Vagina (tissue), 2 donors: ENCODE measurements at places on chromosomes 7 and 10.

GRCh38 chr7:27073076-27073475 lies 22.7 kb downstream of the HOXA1 start:
- no peaks in the 10 kb centered on the region for H3K36me3 ChIP-seq
- no peak overlapping the region for H3K4me3 ChIP-seq
- DNase-seq: no peak

DNA sequence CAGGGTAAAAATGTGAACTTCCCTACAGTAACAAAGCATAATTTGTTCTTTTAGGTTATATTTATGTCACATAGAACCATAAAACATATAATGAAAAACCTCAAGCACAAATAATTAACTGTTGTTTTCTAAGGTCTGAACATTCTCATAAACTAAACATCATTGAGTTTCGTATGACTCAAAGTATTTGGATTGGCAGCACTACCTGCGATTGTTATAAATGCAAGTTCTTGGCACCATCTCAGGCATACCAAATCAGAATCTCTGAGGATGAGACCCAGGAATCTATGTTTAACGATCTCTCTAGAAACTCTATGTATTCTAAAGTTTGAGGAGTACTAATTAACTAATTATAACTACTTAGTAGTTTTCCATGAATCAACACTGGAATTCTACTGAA lies 22.5 kb downstream of the ORC5 start:
- DNase-seq: no peak
- H3K4me3 ChIP-seq: no peak overlapping the region
- no peaks in the 10 kb centered on the region for H3K36me3 ChIP-seq
- no peak overlapping the region for H3K27ac ChIP-seq
- H3K4me1 ChIP-seq: no peaks in the 10 kb centered on the region
- no peaks in the 10 kb centered on the region for H3K27me3 ChIP-seq

DNA sequence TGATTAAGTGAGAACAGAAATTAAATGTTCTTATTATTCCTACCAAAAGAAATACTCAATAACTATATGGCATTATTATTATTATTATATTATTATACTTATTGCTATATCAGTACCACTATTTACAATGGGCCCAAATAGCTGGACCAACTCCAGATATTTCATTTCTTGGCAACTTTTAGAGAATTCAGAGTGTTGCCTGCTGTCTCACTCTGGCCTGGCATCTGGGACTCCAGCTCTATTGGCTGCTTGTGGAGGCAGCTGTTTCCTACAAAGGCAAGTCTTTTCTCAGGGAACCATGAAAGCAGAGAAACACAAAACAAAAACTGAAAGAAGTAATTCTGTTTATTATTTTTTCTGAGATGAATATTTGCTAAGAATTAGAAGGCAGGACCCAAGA lies 105.1 kb upstream of the SORCS1 start:
- no peak for DNase-seq
- no peaks in the 10 kb centered on the region for H3K27me3 ChIP-seq
- H3K36me3 ChIP-seq: no peaks in the 10 kb centered on the region
- no peak overlapping the region for H3K4me3 ChIP-seq
- no peaks in the 10 kb centered on the region for H3K4me1 ChIP-seq

GRCh38 chr7:101436221-101436735 lies 73.6 kb downstream of the COL26A1 start:
- DNase-seq: no peak
- no peaks in the 10 kb centered on the region for H3K4me1 ChIP-seq
- no peak overlapping the region for H3K4me3 ChIP-seq
- no peaks in the 10 kb centered on the region for H3K27me3 ChIP-seq
- no peaks in the 10 kb centered on the region for H3K36me3 ChIP-seq
- no peak overlapping the region for H3K27ac ChIP-seq

DNA sequence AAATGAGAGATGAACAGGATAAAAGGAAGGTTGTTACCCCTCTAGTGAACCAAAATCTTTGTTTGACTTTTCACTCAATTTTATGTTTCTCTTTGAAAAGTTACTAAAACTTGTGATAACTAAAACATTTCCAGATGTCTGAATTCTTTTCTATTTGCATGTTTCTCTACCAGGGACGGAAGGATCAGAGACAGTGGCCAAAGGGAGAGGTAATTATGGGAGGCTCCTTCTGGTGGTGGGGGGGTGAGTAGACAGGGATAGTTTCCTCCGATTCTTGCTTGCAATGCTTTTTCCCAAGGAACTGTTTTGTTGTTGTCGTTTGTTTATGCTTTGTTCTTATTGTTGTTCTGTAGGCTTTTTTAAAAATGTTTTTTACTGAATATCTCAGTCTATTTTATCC lies 374.8 kb downstream of the INHBA start:
- no peak for DNase-seq
- no peak overlapping the region for H3K27ac ChIP-seq
- no peaks in the 10 kb centered on the region for H3K36me3 ChIP-seq
- H3K4me1 ChIP-seq: no peaks in the 10 kb centered on the region
- H3K27me3 ChIP-seq: no peaks in the 10 kb centered on the region

DNA sequence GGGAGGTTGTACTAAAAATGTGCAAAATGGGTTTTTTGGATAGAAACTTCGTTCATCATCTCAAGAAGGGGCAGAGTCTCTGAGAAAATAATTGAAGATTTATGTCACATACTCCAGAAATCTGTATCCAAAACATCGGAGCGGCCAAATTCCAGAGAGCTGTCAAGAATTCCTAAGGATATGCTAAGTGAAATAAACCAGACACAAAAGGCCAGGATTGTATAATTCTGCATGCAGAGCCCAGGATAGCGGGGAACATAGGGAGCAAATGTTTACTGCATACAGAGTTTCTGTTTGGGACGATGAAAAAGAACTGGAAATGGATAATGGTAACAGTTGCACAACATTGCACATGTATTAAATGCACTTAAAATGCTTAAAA lies 224.2 kb upstream of the AUTS2 start:
- no peaks in the 10 kb centered on the region for H3K36me3 ChIP-seq
- no peaks in the 10 kb centered on the region for H3K27me3 ChIP-seq
- H3K4me3 ChIP-seq: no peak overlapping the region
- H3K27ac ChIP-seq: no peak overlapping the region

- no peaks in the 10 kb centered on the region for H3K36me3 ChIP-seq
- peak overlapping the region; percentile 100 for H3K27ac ChIP-seq
- no peaks in the 10 kb centered on the region for H3K27me3 ChIP-seq
- DNase-seq: no peak
These were observed 217.2 kb upstream of the MKLN1 start for GRCh38 chr7:131110297-131111080.

- no peaks in the 10 kb centered on the region for H3K27me3 ChIP-seq
- no peaks in the 10 kb centered on the region for H3K36me3 ChIP-seq
- DNase-seq: no peak
- H3K4me3 ChIP-seq: peak overlapping the region; percentile 44
These were observed 62.3 kb upstream of the LBX1 start for GRCh38 chr10:101291331-101292193.

DNA sequence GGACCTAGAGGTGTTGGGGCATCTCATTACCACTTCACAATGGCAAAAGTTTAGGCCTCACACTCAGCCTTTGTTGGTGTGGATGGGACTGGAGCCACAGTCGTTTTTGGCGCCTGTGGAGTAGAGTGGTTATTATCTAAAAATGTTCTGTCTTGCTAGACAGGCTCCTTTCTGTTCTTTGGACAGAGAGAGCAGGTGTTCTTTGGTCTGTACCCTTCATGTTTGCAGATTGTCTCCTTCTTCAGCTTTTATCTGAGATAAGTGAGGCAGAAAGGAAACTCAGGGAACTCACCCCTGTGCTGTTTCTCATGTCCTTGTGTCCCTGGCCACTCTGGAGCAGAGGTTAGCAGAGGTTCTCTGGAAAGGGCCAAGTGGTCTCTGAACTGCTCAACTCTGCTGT lies 103.7 kb downstream of the CCNY start:
- H3K27ac ChIP-seq: no peak overlapping the region
- DNase-seq: no peak
- no peaks in the 10 kb centered on the region for H3K36me3 ChIP-seq
- H3K4me3 ChIP-seq: no peak overlapping the region

DNA sequence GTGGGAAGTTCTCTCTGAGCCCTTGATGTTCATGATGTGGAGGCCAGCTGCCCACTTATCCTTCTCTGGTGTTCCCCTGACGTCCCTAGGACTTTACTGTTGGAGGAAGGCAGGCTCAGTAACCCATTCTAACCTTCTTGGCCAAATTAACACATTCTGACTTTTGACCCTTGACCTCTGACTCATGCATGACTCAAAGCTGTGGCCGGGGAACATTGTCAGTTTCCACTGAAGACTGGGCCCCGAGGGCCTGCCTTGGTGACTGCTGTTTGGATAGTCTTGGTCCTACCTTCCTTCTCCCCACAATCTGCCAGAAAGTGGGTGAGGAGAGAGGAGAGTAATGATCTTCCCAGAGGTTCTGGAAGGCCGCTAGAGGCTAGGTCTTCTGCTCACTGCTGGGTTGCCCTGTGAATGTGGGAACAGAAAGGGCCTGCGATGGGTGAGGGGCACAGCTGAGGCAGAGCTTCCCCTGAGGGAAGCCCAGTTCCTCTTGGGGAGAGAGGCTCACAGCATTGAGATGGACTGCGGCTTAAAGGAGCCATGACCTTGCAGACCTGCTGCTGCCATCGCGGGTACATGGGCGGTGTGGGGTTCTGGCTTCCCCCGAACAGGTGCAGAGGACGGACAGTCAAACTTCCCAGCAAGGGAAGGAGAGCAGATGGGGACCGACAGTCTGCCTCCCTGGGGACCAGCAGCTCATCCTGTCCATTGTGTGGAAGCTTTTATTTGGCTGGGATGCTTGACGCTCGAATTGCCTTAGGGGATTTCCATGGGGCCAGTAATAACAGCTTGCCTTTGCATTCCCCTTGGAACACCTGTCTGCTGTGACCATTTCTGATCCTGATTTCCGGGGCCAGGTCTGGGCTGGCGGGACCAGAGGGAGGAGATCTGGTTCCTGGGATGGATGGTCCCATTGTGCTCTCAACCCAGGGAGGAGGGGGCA lies 43.8 kb downstream of the ADAMTS14 start:
- H3K36me3 ChIP-seq: no peaks in the 10 kb centered on the region
- H3K27ac ChIP-seq: no peak overlapping the region
- no peaks in the 10 kb centered on the region for H3K27me3 ChIP-seq
- no peak overlapping the region for H3K4me3 ChIP-seq

DNA sequence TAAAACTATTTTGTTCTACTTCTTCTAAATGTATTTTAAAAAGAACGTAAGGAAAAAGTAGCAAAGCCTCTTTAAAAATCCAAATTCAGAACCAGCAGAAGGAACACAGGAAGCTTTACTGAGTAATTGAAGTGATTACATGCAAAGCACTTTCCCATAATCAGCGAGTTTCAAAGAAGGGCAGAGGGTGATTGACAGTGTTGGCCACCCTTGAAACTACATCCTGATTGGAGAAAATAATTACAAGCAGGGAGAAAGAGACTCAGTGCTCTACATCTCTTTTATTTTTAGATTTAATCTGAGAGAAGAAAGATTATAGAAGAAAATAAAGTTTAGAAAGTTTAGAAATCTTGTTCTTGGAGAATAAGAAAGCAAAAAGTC lies 20.3 kb upstream of the HGF start:
- no peaks in the 10 kb centered on the region for H3K36me3 ChIP-seq
- no peak overlapping the region for H3K4me3 ChIP-seq
- DNase-seq: no peak
- no peaks in the 10 kb centered on the region for H3K4me1 ChIP-seq
- no peak overlapping the region for H3K27ac ChIP-seq

DNA sequence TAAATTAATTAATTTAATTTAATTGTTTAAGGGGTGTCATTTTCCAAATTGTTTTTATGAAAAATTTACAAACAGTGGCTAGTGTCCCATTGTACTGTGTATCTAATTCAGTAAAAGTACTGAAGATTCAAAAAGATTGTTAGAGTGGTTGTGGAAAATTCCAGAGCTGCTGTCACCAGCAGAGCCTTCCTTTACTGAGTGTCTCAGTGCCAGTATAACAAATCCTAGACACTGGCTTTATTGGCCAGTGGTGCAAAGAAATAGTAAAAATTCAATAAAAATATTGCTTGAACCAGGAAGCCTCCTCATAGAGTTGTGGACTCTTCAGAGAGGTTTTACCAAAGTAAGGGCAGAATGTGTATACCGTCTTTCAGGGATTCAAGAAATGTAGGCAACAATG lies 23.1 kb upstream of the HERPUD2 start:
- H3K27me3 ChIP-seq: no peaks in the 10 kb centered on the region
- no peak overlapping the region for H3K4me3 ChIP-seq
- H3K36me3 ChIP-seq: no peaks in the 10 kb centered on the region
- DNase-seq: no peak
- H3K27ac ChIP-seq: no peak overlapping the region

GRCh38 chr7:47611045-47611511 lies 29.2 kb upstream of the TNS3 start:
- H3K4me3 ChIP-seq: no peak overlapping the region
- no peaks in the 10 kb centered on the region for H3K27me3 ChIP-seq
- no peak for DNase-seq
- peak overlapping the region; percentile 74 for H3K27ac ChIP-seq
- peaks cover 12% of the 10 kb centered on the region for H3K4me1 ChIP-seq
